ENCODE measurements at places on chromosomes 2 and 18.

DNA sequence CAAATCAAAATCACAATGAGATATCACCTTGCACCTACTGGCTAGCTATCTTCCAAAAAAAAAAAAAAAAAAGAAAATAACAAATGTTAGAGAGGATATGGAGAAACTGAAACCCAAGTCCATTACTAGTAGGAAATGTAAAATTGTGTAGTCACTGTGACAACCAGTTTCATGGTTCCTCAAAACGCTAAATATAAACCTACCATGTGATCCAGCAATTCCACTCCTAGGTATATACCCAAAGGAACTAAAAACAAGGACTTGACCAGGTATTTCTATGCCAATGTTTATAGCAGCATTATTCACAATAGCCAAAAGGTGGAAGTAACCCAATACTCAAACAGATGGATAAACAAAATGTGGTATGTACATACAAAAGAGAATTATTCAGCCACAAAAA is 11.7 kb upstream of the SCRN3 start:
- no peak for DNase-seq

DNA sequence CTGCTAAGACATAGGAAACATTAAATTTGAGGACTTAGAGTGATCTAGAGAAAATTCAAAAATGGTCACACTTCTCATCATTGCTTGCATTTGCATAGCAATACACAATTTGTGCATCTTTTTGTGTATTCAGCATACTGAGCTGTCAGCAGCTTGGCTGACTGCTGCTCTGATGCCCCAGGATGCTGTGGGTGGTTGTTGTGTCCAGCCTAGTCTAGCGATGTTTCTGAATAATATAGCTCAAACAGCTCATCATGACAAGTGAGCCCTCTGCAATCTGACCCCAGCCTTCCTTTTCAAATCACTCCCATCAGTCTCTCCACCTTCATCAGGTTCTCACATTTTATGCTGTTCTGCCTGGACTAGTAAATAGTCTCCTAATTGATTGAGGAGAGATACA is 483.7 kb upstream of the SPHKAP start:
- no peak for DNase-seq

DNA sequence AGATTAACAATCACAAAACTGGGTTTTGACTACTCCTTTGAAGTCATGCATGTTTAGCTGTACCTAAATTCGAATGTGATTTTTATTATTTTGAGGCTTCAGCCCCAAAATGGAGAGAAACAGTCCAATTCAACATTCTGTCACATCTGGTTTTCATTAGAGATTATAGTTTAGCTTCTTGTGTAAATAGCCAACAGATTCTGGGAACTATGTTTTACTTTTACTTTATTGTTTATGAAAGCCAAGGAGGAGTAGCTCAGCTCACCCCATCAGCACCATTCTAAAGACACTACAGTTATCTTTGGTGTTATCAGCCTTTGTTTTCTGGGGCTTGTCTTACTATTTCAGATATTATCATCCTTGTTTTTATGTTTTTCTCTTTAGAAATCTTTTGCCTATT is 465.0 kb upstream of the CWC22 start:
- DNase-seq, result no peak

- no peak for DNase-seq
Measured at GRCh38 chr2:85793584-85793983, 39.8 kb downstream of the ATOH8 start.

GRCh38 chr2:163665051-163665450 is 70.8 kb downstream of the FIGN start:
- DNase-seq, result no peak

DNA sequence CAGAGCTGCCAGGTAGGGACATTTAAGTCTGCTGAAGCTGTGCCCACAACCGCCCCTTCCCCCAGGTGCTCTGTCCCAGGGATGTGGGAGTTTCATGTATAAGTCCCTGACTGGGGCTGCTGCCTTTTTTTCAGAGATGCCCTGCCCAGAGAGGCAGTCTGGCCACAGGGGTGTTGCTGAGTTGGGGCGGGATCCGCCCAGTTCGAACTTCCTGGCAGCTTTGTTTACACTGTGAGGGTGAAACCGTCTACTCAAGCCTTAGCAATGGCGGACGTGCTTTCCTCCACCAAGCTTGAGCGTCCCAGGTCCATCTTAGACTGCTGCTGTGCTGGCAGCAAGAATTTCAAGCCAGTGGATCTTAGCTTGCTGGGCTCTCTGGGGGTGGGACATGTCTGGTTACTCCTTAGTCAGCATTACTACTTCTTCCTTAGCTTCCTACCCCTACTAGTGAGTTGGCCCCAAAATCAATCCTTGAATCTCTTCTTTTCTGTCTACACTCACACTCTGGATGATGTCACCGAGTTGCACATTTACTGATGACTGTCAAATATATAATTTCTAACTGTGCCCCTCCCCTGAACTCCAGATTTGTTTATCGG is 31.8 kb upstream of the FSHR start:
- DNase-seq, result no peak

- DNase-seq, result no peak
Measured at GRCh38 chr2:96815326-96816126, 542 bp upstream of the CNNM3 start.

GRCh38 chr2:238771218-238771617 is 76.7 kb upstream of the TWIST2 start:
- no peak for DNase-seq

DNA sequence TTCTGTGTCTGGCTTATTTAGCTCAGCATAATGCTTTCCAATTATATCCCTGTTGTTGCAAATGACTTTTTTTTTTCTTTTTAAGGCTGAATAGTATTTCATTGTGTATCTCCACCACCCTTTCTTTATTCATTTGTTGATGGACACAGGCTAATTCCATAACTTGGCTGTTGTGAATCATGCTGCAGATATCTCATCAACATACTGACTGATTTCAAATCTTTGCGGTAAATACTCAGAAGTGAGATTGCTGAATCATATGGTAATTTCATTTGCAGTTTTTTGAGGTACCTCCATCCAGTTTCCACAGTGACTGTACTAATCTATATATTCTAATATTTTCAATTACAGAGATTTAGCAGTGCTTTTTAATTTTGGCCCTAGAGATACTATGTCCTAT is 266.2 kb downstream of the TMX3 start:
- DNase-seq, result no peak

- DNase-seq, result no peak
Measured at GRCh38 chr18:59323931-59324622, 5.6 kb upstream of the CPLX4 start.

GRCh38 chr2:217101972-217102371 is 242.1 kb upstream of the TNP1 start:
- DNase-seq, result no peak

DNA sequence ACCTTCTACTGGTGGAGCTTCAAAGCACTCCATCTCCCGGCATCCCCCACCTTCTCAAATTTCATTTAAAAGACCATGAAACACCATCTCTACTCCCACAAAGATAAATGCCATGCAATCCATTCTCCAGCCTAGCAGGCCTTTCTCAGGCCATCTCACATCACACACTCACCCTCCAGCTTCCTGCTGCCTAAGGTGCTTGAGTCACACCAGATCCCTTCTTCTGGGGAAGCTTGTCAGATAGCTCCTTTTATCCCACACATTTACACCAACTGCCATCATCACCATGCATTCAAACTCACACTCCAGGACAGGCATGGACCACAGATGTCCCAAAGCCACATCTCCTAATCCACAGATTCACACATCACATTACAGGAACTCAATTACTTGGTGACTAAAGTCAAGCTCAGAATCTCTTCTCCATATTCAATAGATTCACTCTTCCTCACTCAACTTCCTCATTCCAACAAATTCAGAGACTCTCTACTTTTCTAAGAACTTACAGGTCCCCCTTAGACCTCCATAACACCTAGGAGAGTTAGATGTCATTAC is 292.5 kb downstream of the TNS1 start:
- DNase-seq, result no peak

DNA sequence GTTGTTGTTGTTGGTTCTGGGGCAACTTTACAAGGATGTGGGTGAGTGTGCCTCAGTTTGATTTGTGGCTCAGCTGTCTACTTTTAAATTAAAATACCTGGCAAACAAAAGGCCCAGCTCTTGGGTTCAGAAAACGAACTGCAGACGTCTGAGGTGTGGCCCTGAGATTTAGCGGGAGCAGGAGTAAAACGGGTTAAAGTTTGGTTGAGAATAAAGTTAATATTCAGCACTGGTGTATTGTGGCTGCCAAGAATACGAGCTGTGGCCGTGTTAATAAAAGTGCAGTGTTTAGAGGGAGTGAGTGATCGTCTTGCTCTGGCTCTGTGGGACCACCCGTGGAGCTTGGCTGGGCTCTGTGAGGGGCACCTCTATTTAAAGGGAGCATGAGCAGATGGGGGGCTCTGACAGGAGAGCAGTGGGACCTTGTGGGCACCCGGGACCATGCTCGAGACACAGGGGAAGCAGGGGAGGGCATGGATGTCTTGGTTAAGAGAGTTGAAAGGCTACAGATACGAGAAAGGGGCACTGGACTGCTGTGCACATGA is 80.3 kb downstream of the VAPA start:
- DNase-seq, result no peak

Measured in retinal pigment epithelial cell (primary cell).